ENCODE measurements at places on chromosomes 2 and 18. TPM values are rescaled to one million over a fixed set of nuclear protein-coding genes. Genes with fewer than 3 reads are reported as not detected.

GRCh38 chr18:34364699-34365098 is 140.0 kb upstream of the NOL4 start:
- DNase-seq: no peak
- no peak overlapping the region for H3K27ac ChIP-seq
- no peaks in the 10 kb centered on the region for H3K4me1 ChIP-seq
- no peaks in the 10 kb centered on the region for H3K36me3 ChIP-seq
- H3K4me3 ChIP-seq: no peak overlapping the region

DNA sequence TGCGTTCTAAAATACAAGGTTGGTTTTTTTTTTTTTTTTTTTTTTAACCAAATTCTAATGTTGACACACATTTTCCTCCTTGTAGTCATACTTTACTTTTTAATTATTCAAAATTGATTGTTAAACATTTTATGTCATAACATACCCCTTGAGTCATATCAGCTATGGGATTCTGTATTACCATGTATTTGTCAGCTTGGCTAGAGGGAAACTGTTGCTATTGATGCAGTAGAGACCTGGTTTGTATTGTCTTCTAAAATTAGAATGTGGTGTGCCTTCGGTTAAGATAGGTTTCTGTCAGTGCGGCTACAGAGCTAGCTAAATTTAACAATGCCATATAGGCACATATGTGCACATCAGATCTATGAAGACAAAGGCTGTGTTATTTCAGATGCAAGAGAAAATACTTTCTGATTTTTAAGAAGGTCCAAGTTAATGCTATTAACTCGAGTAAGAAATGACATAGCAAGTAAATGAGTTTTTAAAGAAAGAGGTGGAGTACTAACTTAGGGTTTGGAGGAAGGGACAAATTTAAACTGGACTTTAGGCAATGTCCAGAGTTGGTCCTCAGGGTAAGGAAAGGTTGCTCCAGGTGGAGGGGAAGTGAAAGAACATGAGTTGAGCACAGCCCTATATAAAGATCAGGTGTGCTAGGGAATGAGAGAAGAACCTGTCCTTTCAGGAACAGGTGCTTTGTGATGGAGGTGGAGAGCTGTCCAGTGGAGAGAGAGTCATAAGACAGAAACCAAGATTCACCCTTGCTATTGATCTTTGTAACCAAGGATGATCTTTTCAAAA is 152.3 kb downstream of the PRPF40A start:
- H3K36me3 ChIP-seq: no peaks in the 10 kb centered on the region
- no peak for DNase-seq
- no peak overlapping the region for H3K27ac ChIP-seq
- H3K4me1 ChIP-seq: no peaks in the 10 kb centered on the region
- H3K4me3 ChIP-seq: no peak overlapping the region
- no peaks in the 10 kb centered on the region for H3K27me3 ChIP-seq

- H3K27ac ChIP-seq: no peak overlapping the region
- no peaks in the 10 kb centered on the region for H3K27me3 ChIP-seq
- H3K36me3 ChIP-seq: no peaks in the 10 kb centered on the region
- no peak for DNase-seq
These were observed 11.8 kb upstream of the FN1 start for GRCh38 chr2:215447673-215448081.

The LYPD1 gene
- 0.28 TPM for total RNA-seq

The GKN2 gene
- total RNA-seq: 9.7 TPM

- H3K27me3 ChIP-seq: no peaks in the 10 kb centered on the region
- H3K4me3 ChIP-seq: no peak overlapping the region
- DNase-seq: no peak
- no peaks in the 10 kb centered on the region for H3K36me3 ChIP-seq
- H3K4me1 ChIP-seq: no peaks in the 10 kb centered on the region
These were observed 63.5 kb downstream of the DNER start for GRCh38 chr2:229650901-229651300.

DNA sequence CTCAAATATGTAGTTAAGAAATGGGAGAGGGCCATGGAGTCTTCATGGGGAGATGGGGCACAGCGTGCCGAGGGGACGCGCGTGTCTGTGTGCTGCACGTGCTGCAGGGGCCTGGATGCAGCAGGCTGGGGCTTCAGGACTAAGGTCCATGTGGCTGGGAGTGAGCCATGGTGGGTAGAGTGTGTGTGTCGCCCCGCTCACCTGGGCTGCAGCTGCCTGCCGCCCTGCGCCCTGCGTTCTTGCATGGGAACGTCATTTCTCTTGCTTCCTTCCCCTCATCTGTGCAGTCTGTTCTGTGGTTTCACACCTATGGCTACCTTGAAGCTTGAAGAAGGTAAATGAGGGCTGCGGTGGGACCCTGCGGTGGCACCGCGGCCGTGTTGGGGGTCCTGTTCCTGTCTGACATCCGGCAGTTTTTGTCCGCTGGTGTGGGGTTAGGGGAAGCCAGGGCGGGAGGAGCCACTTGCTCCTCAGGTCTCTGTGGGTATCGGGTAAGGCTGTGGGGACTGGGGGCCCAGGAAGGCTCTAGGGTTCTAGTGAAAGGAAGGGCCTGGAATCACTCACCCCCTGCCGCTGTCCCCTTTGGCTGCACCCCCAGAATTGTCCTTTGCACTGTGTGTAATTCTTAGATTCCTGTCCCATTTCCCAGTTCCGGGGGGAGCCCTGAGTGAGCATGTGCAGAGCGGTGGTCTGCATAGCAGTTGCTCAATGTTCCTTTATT is 54.1 kb upstream of the HS6ST1 start:
- H3K4me1 ChIP-seq: peaks cover 6% of the 10 kb centered on the region
- no peak overlapping the region for H3K4me3 ChIP-seq
- H3K27me3 ChIP-seq: no peaks in the 10 kb centered on the region
- no peak for DNase-seq
- H3K36me3 ChIP-seq: no peaks in the 10 kb centered on the region
- H3K27ac ChIP-seq: no peak overlapping the region

DNA sequence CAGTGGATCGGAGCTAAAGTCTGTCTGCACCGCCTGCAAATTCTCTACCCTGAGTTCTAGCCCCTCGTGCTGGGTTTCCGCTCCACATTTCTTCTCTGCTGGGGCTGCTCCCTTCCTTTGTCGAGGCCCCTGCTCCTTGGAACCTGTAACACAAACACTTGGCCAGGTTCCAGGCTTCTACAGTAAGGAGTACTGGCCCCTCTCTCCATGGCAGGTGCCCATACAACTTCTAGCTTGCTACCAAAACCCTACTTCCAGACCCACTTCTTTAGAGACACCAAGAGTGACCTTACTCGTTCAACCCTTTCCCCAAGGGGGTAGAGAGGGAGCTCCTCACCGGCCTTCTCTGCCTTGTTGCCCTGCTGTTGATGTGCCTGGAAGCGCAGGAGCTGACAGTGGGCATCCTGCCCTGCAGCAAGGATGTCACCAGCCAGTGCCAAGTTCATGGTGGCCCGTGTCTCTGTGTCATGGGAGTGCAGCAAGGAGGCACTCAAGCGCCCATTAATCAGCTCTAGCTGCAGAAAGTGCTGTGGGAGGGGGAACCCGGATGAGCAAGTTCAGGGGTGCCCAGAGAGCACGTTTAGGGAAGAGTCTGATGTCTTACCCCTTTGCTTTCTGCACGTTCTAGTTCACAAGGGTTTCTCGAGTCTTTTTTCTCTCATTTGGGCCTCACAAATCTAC is 1.1 kb downstream of the PREB start:
- no peak overlapping the region for H3K27ac ChIP-seq
- H3K27me3 ChIP-seq: no peaks in the 10 kb centered on the region
- DNase-seq: no peak

The SCYGR4 gene
- not detected for total RNA-seq

The BMP10 gene
- not detected for total RNA-seq

Measured in thoracic aorta (tissue), 2 donors.